ENCODE measurements at places on chromosomes 16 and 17.

DNA sequence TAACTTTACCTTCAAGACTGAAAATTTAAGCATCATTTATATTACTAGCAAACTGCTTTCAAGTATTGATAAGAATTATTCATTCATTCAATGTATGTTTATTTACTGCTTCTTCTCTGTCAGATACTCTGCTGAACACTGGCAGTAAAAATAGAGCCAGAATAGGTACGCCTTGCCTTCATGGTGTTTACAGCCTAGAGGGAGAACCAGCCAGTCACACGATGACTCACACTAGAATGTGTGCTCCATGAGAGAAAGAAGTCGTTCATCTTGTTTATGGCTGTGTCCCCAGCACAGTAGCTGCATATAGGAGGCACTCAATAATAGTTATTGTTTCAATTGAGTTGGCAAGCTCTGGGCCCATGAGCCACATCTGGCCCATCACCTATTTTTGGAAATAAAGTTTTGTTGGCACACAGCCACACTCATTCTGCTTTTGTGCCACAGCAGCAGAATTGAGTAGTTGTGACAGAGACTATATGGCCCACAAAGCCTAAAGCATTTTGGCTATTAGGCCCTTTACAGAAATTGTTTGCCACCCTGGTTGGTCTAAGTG lies 84.2 kb downstream of the TMC6 start:
- no peak for DNase-seq

DNA sequence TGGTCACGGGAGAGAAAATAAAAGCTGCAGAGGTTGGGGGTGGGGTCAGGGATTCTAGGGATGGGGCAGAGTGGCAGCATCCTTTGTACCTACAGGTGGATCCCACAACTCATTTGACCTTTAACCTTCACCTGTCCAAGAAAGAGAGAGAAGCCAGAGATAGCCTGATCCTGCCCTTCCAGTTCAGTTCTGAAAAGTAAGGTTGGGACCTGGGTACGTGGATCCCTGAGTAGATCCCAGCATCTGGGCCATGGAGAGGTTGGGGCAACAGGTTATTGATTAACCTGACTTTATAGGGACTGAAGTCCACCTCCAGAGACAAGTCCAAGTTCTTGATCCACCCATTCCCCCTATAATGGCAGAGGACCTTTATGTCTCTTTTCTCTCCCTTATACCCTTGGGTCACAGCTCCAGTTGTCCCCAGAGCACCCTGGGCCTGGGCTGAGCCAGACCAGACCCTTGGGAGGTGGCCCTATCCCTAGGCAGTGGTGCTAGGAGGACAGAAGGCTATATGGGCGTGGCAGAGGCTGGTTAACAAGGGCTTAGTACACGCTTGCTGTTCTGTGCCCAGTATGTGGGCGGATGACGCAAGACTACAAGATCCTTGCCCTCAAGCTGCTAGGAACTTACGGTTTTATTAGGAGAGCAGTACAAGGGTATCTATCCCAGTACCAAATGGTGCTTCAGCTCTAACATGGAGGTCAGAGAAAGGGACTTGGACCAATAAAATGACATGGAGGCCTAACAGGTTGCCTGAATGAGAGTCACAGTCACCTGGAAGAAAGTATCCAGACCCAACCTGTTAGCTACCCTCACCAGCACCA lies 3.3 kb downstream of the CLDN7 start:
- DNase-seq, result no peak

GRCh38 chr16:47858333-47858982 lies 297.3 kb downstream of the ABCC12 start:
- DNase-seq, result no peak

DNA sequence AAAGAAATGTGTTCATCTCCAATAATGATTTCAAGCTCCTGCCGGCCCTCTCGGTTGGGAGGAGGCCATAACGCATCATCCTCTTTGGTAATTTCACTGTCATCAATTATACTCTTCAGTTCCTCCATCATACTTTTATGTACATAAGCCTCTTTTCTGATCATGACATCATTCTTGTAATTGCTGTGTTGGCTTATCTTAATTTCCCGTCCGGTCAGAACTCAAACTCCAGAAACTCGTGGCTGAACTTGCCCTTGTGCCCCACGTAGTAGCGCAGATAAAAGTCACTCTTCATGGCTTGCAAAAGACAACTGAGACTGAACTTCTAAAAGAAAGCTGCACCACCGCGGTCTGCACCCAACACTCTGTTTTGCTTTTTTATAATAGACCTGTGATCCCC lies 13.6 kb downstream of the TMEM220 start:
- DNase-seq, result no peak

- DNase-seq, result no peak
Measured at GRCh38 chr17:6514371-6514770, 42.0 kb downstream of the PITPNM3 start.

DNA sequence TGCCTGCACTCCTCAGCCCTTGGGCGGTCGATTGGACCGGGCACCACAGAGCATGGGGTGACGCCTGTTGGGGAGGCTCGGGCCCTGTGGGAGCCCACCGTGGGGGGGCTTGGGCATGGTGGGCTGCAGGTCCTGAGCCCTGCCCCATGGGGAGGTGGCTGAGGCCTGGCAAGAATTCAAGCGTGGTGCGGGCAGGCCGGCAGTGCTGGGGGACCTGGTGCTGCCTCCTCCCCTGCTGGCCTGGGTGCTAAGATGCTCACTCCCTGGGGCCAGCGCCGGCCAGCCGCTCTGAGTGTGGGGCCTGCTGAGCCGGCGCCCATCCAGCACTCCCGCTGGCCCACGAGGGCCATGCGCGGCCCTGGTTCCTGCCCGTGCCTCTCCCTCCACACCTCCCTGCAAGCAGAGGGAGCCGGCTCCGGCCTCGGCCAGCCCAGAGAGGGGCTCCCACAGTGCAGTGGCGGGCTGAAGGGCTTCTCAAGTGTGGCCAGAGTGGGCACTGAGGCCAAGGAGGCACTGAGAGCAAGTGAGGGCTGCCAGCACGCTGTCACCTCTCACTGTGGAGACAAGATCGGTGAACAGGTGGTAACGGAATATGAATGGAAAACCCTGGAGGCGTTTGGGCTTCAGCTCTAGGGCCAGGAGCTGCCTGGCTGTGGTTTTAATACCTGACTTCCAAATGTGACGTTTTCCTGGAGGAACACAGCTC lies 28.5 kb downstream of the ST6GALNAC1 start:
- DNase-seq, result no peak

DNA sequence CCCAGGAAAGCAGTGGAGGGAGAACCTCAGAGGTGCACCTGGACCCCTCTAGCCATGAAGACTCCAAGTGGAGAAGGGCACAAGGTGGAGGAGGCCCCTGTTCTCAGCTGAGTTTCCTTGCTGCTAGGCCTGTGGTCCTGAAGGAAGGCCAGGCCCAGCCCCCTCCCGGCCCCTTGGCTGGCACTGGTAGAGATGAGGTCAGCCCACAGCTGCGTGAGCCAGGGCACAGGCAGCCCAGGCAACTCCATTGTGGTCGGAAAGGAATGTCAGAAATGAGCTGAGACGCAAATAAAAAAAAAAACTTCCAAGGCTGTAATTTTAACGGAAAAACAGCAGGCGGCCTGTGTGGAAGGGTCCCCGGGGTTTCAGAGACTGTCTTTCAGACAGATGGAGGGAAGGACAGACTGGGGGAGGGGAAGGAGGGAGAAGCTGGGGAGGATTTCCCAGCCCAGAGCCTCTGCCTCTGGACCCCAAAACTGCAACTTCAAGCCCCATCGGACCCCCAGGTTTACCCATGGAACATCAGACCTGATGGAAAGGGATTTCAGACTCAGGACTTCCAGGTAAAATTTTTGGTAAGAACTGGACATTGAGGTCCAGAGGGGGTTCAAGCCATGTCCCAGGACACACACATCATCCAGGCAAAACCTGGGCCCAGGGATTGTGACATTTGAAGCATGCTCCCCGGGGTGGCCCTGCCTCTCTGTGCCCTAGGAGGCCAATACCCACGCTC lies 25.6 kb upstream of the MRPS23 start:
- no peak for DNase-seq

- no peak for DNase-seq
Measured at GRCh38 chr16:31440516-31441184, 1.9 kb downstream of the ZNF843 start.

DNA sequence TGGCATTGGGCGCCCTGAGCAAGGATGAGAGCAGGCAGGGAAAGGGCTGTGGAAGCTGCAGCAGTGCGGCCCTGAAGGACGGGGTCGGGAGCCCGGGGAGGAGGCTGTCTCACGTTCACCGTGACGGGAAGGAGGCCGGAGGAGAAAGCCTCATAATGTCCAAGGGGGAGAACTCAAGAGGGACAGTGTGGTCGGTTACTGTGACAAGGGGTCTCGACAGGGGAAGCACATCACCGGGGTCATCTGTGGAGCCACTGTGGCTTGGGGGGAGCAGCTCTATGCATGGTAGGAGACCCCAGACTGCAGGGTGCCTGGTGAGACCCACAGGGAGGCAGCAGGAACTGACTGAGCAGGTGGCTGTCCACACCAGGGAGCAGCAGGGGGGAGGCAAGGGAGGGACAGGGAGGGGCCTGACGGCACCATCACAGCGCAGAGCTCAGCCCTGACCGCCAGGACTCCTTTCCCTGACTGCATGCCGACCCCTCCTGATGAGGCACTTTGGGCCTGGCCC lies 154.6 kb upstream of the CHMP6 start:
- no peak for DNase-seq

GRCh38 chr17:2580661-2581060 lies 12.8 kb upstream of the PAFAH1B1 start:
- DNase-seq, result no peak

GRCh38 chr17:10420811-10421210 lies 939 bp downstream of the MYH8 start:
- DNase-seq, result no peak

DNA sequence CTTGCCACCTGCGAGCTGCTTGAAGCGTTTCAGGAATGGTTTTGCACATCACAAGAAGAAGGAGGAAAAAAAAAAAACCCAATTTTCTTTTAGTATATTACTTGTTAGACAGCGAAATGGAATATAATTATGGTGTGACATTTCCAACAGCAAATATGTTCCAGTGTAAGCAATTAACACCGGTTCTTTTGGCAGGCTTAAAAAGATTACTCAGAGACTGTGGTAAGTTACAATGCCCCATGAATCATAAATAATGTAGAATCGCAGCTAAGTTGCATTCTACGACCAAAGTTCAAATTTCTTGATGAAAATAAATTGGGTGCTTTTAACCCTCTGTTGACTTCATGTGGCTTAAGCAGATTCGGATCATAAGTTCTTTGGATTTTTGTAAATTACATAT lies 245.2 kb downstream of the XYLT1 start:
- no peak for DNase-seq

DNA sequence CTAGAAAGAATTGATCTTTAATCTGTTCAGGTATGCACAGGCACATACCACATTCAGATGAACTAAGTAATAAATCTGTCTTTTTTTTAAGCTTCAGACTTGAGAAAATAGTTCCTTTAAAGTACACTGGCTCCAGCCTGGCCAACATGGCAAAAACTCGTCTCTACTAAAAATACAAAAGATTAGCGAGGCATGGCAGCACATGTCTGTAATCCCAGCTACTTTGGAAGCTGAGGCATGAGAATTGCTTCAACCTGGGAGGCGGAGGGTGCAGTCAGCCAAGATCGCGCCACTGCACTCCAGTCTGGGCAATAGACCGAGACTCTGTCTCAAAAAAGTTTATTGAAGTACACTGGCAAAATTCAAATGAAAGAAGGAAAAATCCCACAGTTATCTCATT lies 111.0 kb upstream of the NETO2 start:
- DNase-seq, result no peak

GRCh38 chr17:78915872-78916632 lies 9.1 kb downstream of the TIMP2 start:
- no peak for DNase-seq

DNA sequence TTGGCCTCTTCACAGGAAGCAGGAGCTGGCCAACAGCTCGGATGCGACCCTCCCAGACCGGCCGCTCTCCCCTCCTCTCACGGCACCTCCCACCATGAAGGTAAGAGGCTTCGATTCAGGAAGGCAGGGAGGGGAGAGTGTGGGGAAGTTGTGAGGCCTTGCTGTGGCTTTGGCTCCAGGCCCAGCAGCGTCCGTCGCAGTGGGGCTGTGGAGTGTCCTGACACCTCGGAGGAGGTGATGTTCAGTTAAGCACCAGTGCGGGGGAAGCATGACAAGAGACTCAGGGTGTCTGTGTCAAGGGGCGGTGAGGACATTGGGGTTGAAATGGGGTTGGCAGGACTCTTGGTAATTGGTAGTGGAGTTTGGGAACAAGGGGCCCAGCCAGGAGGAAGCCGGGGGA lies 109.0 kb downstream of the RAP1GAP2 start:
- DNase-seq, result no peak

- peak; percentile 82 for DNase-seq
Measured at GRCh38 chr17:40818733-40819527, 3.5 kb downstream of the KRT10 start.
